Activated CD4-positive, CD25-positive, alpha-beta regulatory T cell treated with anti-CD3 and anti-CD28 coated beads, Interleukin-2, amount 50 U/mL, for 16 hours (primary cell): ENCODE measurements at places on chromosomes 2 and 18.

DNA sequence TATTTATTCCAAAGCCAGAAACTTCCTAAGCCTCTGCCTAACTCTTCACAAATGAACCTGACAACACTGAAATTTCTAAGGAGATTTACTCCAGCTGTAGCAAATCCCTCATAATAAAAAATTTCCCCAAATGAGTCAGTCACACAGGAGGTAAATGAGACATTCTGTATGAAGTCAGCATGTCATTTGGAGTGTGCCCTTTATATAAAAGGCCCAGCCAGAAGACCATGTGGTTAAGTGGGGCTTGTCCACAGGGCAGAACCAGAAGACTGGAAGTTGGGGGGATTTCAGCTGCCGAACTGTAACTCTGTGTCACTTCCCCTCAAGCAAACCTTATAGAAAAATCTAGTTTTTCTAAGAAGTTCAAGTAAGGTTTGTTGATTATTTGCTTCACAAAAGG, 30.2 kb downstream of the NRP2 start:
- DNase-seq: no peak

GRCh38 chr2:86019121-86019520, 86.6 kb downstream of the POLR1A start:
- DNase-seq: no peak

- no peak for DNase-seq
These were observed 345.8 kb downstream of the SOCS6 start for GRCh38 chr18:70634576-70635147.

GRCh38 chr2:120241684-120242083, 11.0 kb upstream of the RALB start:
- no peak for DNase-seq

GRCh38 chr2:122758967-122759366, 1003.5 kb downstream of the TSN start:
- no peak for DNase-seq

DNA sequence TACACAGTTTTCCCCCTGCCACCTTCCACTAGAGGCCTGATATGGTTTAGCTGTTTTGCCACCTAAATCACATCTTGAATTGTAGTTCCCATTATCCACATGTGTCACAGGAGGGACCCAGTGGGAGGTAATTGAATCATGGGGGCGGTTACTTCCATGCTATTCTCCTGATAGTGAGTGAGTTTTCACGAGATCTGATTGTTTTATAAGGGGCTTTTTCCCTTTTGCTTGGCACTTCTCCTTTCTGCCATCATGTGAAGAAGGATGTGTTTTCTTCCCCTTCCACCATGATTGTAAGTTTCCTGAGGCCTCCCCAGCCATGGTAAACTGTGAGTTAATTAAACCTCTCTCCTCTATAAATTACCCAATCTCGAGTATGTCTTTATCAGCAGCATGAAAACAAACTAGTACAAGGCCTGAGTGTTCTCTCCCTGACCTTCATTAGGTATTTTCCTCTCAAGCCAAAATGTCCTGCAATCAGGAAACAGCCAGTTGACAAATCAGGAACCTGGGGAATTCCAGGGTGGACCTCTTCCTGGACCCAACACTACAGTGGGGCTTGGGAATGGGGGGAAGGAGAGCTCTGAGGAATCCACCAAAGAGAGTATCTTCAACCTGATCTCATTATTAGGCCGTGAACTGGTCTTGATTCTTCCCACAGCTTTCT, 129.9 kb downstream of the TXNL1 start:
- no peak for DNase-seq

GRCh38 chr2:200533754-200534153, 7.7 kb downstream of the SGO2 start:
- DNase-seq: no peak

DNA sequence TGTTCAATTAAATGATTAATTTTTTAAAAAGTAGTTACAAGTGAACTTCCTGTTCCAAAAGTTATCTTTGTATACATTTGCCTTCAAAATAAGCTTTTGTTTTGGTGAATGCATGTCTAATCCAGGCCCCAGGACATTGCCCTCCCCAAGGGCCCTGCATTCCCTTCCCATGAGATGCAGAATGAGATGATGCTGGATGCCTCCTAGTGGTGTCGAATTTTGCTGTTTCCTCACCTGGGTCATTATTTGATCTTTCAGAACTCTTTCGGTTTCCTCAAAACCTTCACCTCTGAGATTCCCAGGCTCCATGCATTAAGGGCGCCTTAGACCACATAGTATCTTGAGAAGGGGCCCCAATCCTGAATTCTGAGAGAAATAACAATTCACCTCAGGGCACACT, 728.8 kb downstream of the CNTNAP5 start:
- DNase-seq: no peak

- DNase-seq: no peak
These were observed 47.7 kb downstream of the MRPS9 start for GRCh38 chr2:105085525-105085924.

GRCh38 chr18:48453330-48454066, 44.3 kb upstream of the ZBTB7C start:
- no peak for DNase-seq

DNA sequence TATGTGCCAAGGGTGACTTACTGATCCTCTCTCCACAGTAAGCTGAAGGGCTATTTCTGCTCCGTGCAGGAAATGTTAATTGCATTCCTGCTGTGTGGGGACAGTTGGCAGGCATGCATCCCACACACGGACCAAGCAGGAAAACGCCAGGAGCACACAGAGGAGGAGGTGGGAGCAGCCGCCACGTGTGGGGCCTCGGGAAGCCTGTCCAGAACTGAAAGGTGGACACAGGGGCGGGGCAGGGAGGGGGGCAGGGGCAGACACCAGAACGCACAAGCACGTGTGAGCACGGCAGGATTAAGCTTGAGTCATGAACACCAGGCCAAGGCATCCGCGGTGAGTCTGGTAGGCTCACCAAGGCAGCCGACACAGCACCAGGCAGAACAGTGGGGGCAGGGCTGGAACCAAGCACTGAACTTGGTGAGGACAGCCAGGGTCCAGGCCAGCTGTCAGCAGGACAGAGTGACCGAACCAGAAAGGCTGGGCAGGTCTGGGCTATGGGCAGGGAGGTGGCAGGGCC, 177.1 kb downstream of the EIPR1 start:
- DNase-seq: no peak

GRCh38 chr18:62524440-62525200, 1.8 kb downstream of the ZCCHC2 start:
- DNase-seq: peak; percentile 37

- no peak for DNase-seq
These were observed 17.9 kb downstream of the TMEM37 start for GRCh38 chr2:119449521-119449920.
